Activated T-cell treated with anti-CD3 and anti-CD28 coated beads, Interleukin-2, amount 50 U/mL, for 72 hours (primary cell): ENCODE measurements at places on chromosomes 7 and 10. TPM values are rescaled to one million over a fixed set of nuclear protein-coding genes. Genes with fewer than 3 reads are reported as not detected.

The HOXA10 gene
- total RNA-seq = 0.19 TPM

The PIP gene
- not detected for total RNA-seq

DNA sequence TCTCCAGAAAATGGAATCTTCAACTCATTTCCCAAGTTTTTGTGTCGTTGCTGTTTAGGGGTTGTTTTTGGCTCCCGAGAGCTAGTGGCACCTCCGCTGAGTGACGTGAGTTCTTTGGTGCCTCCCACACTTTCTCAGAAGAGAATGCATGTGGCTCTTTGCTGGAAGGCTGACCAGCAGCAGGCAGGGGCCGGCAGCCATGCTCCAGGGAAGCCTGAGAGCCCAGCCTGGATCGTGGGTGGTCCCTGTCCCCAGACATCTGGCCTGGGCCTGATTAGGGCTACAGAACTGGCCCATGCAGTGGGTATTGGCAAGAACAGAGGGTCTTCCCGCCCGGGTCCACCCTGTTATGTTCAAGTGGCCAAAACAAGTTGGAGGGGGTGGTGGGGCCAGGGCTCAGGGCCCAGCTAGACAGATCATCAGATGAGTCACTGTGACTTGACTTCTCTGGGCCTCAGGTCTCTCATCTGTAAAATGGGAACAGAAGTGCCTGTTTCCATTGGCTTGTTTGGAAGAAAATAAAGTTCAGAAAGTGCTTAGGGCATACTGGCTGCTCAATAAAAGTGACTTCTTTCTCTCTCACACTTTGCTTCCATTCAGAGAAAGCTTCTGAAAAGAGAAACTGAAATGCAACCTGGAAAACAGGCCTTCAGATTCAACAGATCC is 83.1 kb downstream of the STRA8 start:
- no peak overlapping the region for H3K27ac ChIP-seq
- H3K4me3 ChIP-seq = no peak overlapping the region
- no peaks in the 10 kb centered on the region for H3K4me1 ChIP-seq
- peaks cover 13% of the 10 kb centered on the region for H3K27me3 ChIP-seq

The KIF11 gene
- total RNA-seq = 51.4 TPM

GRCh38 chr7:157668884-157669767 is 332.3 kb downstream of the DNAJB6 start:
- H3K27ac ChIP-seq = no peak overlapping the region
- H3K36me3 ChIP-seq = no peaks in the 10 kb centered on the region
- H3K27me3 ChIP-seq = peaks cover 30% of the 10 kb centered on the region
- H3K4me1 ChIP-seq = peaks cover 22% of the 10 kb centered on the region

DNA sequence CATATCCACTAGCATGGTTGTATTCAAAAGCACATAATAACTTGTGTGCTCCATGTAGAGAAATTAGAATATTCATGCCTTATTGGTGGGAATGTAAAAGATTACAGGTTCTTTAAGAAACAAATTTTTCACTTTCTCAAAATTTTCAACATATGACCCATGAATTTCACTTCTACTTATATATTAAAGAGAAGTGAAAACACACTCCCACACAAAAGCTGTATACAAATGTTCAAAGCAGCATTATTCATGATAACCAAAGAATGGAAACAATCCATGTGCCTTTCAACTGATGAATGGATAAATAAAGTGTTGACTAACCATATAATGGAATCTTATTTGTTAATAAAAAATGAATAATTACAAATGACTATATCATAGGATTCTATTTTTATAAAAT is 694.5 kb upstream of the PCDH15 start:
- no peak overlapping the region for H3K4me3 ChIP-seq
- no peaks in the 10 kb centered on the region for H3K27me3 ChIP-seq
- H3K27ac ChIP-seq = no peak overlapping the region
- H3K4me1 ChIP-seq = no peaks in the 10 kb centered on the region

- no peak overlapping the region for H3K4me3 ChIP-seq
- H3K27ac ChIP-seq = no peak overlapping the region
- DNase-seq = no peak
Measured at GRCh38 chr7:140659856-140660255, 12.9 kb upstream of the ADCK2 start.

DNA sequence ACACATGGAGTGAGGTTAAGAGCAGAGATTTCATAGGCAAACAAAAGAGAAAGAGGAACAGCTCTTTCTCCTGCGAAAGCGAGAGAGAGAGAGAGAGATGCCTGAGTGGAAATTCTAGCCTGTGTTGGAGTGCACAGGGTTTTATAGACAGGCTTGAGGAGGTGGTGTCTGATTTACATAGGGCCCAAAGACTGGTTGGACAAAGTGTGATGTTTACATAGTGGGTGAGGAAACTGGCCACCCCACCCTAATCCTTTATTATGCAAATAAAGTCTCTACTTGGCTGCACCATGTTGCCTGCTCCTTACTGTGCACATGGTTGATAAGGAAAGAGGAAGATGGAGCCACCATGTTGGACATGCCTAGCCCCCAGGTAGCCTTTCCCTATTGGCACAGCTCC is 967.8 kb upstream of the SORCS1 start:
- H3K27ac ChIP-seq = no peak overlapping the region
- DNase-seq = no peak
- H3K4me3 ChIP-seq = no peak overlapping the region
- H3K27me3 ChIP-seq = no peaks in the 10 kb centered on the region

The CFAP43 gene
- total RNA-seq = 0.21 TPM

GRCh38 chr7:100793806-100794660 is 33.3 kb downstream of the EPHB4 start:
- no peaks in the 10 kb centered on the region for H3K4me1 ChIP-seq
- no peak for DNase-seq
- no peak overlapping the region for H3K4me3 ChIP-seq
- H3K27me3 ChIP-seq = peaks cover 24% of the 10 kb centered on the region

- H3K27ac ChIP-seq = no peak overlapping the region
- H3K4me3 ChIP-seq = no peak overlapping the region
- H3K27me3 ChIP-seq = no peaks in the 10 kb centered on the region
- H3K4me1 ChIP-seq = no peaks in the 10 kb centered on the region
Measured at GRCh38 chr10:47349941-47350371, 1.8 kb downstream of the RBP3 start.
